ENCODE measurements at places on chromosomes 11 and 22.
A peak's percentile ranks its signal among the peaks of the same experiment; 100 is the strongest.

DNA sequence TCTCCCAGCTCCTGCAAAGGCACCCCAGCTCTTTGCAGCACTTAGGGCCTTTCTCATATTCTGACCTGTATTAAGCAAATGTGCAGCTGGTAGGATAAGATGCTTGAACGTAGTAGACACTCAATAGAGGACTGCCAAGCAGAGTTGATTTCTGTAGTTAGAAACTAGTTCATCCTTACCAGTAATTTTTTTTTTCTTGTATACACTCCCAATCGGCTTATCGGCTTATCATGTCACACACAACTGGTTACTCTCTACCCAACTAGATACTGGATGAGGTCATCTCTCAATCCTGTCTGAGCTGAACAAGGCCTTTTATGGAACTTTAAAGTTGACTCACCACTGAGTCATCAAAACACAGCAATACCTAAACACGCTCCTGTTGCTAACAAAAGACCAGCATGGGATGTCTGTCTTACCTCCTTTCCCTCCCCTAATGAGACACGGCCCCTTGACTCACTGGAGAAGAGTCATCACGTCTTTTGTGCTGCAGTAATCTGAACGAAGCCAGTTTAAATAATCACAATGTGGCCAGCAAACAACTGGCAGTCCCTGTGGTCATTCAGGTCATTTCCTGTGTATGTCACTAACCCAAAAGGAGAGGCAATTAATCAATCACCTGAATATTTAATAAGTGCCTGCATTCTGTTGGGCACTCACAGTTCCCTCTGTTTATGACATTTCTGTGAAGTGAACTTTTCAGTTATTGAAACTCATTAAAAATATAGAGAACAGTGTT is 7.5 kb upstream of the WEE1 start:
- DNase-seq: peak; percentile 64

DNA sequence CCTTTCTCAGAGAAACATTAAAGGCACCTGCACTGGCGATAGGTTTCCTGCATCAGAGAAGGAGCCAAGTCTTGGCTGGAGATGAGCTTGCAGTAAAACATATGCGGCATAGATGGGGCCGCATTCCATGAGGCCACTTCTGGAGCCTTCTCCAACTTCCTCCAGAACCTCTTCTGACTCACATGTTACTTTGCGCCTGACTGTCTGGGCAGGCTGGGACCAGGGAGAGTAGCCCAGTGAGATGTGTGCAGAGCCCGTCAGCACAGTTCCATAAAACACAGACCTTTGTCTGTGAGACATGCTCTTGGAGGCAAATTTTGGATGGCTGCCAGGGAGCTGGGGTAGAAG is 55.4 kb upstream of the BID start:
- no peak for DNase-seq

- DNase-seq: no peak
These were observed 80.7 kb downstream of the PACS1 start for GRCh38 chr11:66150725-66151124.

- no peak for DNase-seq
These were observed 3.6 kb upstream of the MRPL23 start for GRCh38 chr11:1943576-1943975.

DNA sequence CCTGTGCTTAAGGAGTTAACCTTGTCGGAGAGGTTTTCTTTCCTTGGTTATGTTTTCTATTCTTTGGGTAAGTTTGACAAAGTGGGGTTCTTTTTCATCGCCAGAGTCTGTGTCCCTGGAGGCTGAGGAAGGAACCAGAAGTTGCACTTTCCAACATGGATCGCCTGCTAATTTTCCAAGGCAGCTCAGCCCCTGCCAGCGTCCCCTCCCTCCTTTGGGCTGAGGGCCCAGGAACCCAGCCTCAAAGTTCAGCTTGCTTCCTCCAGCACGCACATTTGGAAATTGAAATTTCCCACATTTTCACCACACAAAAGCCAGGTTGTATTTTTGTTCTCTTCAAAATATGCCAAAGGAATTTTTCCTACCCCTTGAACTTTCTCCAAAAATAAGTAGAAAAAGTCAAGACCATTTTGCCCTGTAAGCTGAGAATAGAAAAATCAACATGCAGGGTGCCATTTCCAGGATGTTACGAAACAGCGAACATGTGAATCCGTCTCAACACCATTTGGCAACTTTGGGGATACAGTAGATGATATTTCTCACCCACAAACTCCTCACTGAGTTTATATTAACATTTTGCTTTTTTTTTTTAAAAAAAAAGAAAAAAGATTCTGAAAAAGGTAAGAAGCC is 343.5 kb downstream of the TENM4 start:
- DNase-seq: no peak

DNA sequence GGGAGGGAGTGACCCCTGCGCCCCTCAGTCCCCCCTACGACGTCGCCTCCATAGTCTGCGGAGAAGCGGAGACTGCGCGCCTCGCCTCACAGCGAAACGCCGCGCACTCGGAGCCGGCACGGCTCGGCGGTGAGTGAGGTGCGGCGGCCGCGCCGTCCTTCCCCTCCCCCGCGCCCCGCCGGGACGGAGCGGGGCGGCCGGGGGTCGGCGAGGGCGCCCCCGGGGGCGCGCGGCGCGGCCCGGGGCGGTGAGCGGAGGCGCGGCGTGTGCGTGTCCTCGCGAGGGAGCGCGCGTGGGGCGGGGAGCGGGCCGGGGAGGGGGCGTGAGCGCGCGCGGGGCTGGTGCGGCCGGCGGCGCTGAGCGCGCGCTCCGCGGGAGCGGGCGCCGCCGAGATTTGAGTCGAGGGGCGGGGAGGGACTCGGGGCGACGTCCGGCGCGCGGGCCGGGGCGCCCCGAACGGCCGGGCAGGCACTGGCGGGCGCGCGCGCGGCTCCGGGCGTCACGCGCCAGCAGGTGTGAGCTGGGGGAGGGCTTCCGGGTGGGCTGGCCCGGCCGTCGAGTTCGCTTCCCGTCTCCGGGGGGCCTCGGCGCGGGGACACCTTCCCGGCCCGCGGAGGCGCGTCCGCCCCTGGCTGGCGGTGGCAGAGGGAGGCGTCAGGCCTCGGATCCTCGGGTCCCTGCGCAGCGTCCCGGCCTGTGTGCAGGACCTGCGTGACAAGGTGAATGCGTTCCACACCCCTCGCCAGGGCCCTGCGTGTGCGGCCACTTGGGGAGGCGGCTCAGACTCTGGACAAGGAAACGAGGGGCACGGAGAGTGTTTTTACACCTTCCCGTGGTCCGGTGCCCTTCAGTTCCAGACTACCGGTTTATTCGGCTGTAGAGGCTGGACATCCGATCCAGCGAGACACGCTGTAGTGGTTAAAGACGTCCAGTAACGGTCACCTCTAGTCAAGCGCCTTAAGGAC is 50.4 kb downstream of the FAM83F start:
- peak; percentile 68 for DNase-seq

DNA sequence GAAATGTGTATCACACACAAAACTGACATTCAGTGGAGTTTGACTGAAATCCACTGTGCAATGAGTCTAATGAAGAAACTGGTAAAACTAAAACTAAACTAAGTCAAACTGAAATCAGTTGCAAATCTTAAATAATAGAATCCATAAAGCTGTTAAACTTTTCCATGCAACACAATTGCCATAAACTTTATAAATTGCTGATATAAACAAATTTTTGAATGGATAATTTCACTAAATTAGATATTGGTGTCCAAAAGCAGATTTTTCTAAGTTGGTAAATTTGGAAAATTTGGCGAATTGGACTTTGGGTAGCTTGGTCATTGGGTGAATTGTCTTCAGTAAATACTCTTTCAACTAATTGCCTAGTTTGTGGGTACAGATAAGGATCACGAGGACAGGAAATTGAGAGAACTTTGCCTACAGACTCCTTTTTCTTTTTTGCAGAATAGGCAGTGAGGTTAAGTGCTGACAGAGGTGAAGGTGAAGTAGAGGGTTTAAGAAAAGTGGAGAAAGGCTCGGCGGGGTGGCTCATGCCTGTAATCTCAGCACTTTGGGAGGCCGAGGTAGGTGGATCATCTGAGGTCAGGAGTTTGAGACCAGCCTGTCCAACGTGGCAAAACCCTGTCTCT is 12.8 kb downstream of the MRPL17 start:
- DNase-seq: no peak

DNA sequence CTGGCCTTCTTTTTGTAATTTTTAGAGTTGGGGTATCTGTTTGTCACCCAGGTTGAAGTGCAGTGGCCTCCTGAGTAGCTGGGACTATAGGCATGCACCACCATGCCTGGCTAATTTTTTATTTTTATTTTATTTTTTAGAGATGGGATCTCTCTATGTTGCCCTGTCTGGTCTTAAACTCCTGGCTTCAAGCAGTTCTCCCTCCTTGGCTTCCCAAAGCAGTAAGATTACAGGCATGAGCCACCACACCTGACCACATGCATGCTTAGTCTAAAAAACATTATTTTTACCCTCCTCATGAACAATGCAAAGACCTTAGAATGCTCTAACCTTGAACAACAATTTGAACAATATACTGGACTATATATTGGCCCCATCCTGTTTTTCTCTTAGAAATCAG is 22.1 kb upstream of the PITPNB start:
- no peak for DNase-seq

- no peak for DNase-seq
These were observed 32.9 kb downstream of the RBFOX2 start for GRCh38 chr22:35995772-35996171.

All from stimulated activated naive CD4-positive, alpha-beta T cell treated with Interleukin-2 at 50 U/mL for 16 hours (primary cell).